T-helper 2 cell treated with Interferon-gamma antibody and Interleukin-4, amounts not matched to agents 100 ng/mL and 5 ng/mL, for 36 hours (primary cell): ENCODE measurements at places on chromosomes 12 and 14. TPM values are rescaled to one million over a fixed set of nuclear protein-coding genes. Genes with fewer than 3 reads are reported as not detected.

CCDC175 gene
- total RNA-seq: not detected in 2 replicates

ERBB3 gene
- total RNA-seq: 0.84 and 1.3 TPM in 2 replicates

CYP46A1 gene
- total RNA-seq: 0.07 and 0.09 TPM in 2 replicates

DHRS4L2 gene
- 26.9 and 27.5 TPM in 2 replicates for total RNA-seq

TAS2R10 gene
- 1.1 and 1.3 TPM in 2 replicates for total RNA-seq

MANSC4 gene
- total RNA-seq: not detected in 2 replicates

OTOGL gene
- not detected in 2 replicates for total RNA-seq

BTBD7 gene
- total RNA-seq: 21.1 and 21.9 TPM in 2 replicates

GPRC5A gene
- total RNA-seq: 0.02 TPM in 1 of 2 replicates, not detected in the other

TOMM20L gene
- total RNA-seq: not detected in 2 replicates
